Left lung (tissue), 14 donors: ENCODE measurements at places on chromosomes 6 and 20. TPM values are rescaled to one million over a fixed set of nuclear protein-coding genes. Genes with fewer than 3 reads are reported as not detected.

The ADISSP gene
- total RNA-seq = 35.6 TPM

The HLA-DRB1 gene
- total RNA-seq = 418 TPM

The HLA-DQA1 gene
- 137 TPM for total RNA-seq

The DEFB114 gene
- not detected for total RNA-seq

The HRH3 gene
- not detected for total RNA-seq

The STMND1 gene
- total RNA-seq = 2.5 TPM

The HBS1L gene
- 61.2 TPM for total RNA-seq

The COL9A3 gene
- 2.3 TPM for total RNA-seq

The OXT gene
- total RNA-seq = 0.55 TPM

The RIPOR2 gene
- total RNA-seq = 18.7 TPM

The SALL4 gene
- total RNA-seq = 0.64 TPM

The EEF1A2 gene
- 0.47 TPM for total RNA-seq

The ACOT8 gene
- total RNA-seq = 23.8 TPM

The MDC1 gene
- 28.2 TPM for total RNA-seq

The GLP1R gene
- total RNA-seq = 0.26 TPM

The SLCO4A1 gene
- total RNA-seq = 11.5 TPM
